ENCODE measurements at places on chromosomes 3 and 15.

DNA sequence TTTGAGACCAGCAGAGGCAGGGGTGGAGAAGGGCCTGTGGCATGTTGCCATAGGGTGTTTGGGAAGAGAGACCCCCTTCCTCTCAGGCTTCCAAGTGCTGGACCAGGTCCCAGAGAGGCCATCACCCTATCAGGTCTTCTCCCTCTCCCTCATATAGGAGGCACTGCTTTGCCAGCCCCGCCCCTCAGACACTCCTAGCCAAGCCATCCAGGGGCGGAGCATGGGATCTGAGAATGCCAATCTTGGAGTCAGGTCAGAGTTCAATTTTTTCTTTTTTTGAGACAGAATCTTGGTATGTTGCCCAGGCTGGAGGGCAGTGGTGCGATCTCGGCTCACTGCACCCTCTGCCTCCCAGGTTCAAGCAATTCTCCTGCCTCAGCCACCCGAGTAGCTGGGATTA, 32.7 kb downstream of the CRABP1 start:
- no peak for DNase-seq

DNA sequence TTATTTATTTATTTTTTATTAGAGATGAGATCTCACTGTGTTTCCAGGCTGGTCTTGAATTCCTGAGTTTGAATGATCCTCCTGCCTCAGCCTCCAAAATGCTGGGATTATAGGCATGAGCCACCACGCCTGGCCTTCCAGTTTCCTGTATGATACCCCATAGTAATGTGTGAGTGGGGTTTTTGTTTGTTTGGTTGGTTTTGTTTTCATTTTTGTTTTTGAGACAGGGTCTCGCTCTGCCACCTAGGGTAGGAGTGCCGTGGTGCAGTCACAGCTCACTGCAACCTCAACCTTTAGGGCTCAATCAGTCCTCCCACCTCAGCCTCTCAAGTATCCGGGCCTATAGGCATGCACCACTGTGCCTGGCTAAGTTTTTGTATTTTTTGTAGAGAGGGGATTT, 30.9 kb downstream of the GOLM2 start:
- DNase-seq, result no peak

DNA sequence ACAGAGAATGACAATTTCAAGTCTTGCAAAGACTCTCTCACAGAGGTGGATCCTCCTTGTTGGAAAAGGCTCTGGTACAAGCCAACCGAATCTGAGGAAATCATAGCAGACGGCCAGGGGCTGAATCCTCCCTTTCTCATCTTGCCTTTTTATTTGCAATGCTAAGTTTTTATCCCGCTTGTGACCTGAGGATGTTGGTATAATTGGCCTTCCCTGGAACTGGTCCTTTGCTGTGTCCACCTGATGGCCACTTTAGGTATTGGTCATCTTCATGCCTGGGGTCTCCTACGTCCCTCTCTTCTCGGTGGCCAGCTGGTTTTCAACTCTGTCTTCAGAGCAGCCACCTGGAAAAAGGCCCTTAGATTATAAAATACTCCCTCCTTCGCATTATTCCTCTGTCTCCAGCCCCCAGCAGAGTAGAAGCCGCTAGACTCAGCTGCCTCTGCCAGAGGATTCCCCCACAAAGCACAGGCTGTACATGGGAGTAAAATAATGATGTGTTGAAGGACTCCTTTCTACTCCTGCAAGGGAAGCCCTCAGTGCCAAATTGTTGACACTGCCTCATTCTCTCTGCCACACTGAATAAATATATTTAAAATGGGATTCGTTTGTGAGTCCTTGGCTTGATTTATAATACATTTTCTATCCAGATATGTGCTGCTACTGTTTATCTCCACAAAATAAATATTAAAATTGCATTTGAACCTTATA, 208.9 kb upstream of the CFAP20DC start:
- DNase-seq, result no peak

DNA sequence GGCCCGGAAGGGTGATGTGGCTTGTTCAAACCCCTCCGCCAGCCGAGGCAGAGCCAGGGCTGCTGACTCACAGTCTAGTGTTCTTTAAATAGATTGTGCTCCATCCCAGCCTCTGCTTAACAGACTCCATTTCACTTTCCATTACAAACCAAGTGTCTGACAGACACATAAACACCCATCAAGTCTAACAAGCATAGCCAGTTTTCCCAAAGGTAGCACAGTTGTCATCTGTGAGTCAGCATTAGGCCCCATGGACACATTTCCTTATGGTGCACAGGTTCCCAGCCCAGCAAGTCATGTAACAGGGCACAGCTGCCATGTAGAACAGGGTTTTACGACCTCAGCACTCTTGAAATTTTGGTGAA, 109.9 kb upstream of the RAP2B start:
- peak; percentile 87 for DNase-seq

DNA sequence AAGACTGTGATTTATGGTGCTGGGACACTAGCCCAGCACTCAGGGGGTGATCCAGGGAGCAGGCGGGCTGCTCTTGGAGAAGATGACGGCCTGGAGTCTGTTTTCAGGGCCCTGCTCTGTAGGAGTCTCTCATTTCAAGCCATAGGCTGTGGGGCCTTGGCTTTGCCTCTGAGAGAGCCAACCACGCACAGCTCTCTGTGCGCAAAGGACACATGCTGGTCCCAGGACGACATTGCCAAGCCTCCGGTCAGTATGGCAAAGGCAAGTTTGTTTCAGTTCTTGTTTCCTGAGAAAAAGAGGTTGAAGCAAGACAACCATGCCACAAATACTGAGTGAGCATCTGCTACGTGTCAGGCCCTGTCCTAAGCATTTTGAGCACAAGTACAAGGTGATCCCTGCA, 197.1 kb downstream of the EPHB1 start:
- DNase-seq, result no peak

DNA sequence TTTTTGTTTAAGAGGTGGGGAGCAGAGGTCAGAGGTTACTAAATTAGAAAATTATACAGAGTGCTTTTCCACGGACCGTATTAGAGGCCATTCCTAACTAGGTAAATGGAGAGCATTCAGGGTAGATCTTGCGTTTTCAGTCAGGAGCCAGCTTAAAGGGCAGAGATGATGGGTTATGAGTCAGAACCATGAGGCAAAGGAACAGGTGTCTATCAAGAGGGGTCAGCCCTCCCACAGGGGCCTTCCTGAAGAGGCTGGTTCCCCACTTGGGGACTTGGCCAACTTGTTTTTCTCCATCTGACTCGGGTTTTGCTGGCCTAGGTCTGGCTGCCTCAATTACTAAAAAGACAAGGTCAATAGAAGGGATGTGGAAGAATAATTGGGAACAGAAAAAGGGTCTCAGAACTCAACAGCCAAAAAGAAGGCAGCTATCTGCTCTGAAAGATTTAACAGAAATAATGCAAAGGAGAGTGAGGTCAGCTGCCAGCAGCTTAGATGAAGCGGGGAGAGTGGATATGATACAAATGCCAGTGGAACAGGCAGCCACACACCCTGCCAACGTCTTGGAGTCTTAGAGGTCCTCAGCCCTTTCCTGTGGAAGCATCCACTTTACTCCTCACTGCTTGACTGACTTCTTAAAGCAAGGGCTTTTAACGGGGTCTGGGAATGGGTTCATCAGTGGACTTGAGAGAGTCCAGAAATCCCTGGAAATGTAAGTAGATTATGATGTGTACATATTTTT, 17.6 kb downstream of the MTMR14 start:
- no peak for DNase-seq

- DNase-seq, result no peak
Measured at GRCh38 chr3:117633207-117633606, 923.6 kb downstream of the TUSC7 start.

DNA sequence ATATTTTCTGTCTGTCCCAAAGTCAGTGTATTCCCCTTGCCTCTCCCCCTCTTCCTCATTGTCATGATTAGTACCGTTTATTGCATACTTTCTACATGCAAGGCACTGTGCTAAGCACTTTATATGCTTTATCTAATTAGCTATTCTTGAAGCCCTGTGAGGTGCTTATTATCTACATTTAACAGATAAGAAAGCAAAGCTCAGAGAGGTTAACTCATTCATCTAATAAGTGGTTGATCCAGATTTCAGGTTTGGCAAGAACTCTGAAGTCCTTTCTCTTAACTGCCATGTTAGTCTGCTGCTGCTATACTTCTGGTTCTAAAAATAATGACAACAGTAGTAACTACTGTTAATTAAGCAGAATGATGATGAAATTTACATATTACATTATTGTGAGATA, 13.5 kb downstream of the IQGAP1 start:
- DNase-seq, result peak; percentile 33

GRCh38 chr15:68431037-68431791, 749 bp downstream of the ITGA11 start:
- no peak for DNase-seq

- peak; percentile 8 for DNase-seq
Measured at GRCh38 chr3:4417449-4417848, 49.6 kb downstream of the SUMF1 start.

DNA sequence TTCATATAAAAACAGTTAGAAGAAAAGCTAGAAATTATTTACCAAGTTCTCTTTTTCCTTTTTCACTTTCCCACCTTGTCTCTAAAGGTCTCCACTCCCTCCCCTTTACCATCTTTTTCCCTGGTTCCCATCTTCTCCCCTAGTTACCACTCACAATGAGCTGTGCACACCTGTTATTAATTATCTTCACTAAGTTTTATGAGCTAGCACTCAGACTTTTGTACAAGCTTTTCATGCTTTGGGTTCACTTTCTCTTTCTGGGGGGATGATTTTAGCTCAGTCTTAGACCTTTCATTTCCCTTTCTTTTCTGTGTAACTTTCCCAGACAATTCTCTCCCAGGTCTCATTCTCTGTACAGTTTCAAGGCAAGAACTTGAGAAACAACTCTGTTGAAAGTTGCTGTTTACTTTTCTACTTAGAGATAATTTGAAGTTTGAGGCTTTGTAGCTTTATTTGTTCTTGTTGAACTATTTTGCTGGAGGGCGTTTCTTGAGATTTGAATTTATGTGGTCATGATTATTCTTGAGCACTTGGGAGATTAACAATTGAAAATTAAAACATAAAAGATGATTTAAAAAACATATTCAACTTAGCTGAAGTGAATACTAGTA, 24.0 kb upstream of the AADAC start:
- no peak for DNase-seq

DNA sequence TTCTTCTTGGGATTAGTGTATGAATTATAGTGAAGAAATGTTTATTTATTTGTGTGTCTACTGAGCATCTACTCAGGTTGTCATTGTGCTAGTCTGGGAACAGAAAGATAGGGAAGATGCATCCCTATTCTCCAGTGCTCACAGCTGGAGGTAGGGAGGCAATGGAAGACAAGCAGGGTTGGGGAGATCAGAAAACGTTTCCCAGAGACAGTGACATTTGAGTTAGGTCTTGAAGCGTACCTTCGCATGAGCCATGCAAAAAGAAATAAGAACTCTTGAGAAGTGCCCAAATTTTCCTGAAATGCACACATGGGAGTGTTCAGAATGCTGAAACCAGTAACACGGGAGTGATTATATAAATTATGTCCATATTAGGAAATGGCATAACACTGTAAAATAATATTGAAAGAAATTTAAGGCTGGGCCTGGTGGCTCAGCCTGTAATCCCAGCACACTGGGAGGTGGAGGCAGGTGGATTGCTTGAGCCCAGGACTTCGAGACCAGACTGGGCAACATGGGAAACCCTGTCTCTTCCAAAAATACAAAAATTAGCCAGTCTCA, 5.3 kb upstream of the CEMIP start:
- no peak for DNase-seq

GRCh38 chr15:65323071-65323511, 18.6 kb downstream of the RNU5B-1 start:
- peak; percentile 72 for DNase-seq

DNA sequence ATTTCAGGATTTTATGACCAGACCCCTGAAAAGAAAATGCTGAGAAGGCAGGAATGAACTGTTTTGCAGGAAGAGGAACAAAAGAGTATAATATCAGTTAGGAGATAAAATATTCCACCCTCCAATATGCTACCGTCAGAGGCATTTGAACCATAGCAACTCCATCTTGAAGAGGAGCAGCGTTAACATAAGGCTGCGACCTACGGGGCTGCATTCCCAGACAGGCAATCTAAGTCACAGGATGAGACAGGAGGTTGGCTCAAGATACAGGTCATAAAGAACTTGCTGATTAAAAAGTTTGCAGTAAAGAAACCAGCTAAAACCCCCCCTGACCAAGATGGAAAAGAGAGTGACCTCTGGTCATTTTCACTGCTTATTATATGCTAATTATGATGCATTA, 22.9 kb downstream of the CCDC39 start:
- DNase-seq, result no peak

- no peak for DNase-seq
Measured at GRCh38 chr3:174253196-174253823, 605.8 kb upstream of the NAALADL2 start.

GRCh38 chr15:39099524-39099923, 481.4 kb upstream of the THBS1 start:
- DNase-seq, result peak; percentile 59

- DNase-seq, result no peak
Measured at GRCh38 chr15:86879250-86880229, 799.9 kb downstream of the AGBL1 start.

DNA sequence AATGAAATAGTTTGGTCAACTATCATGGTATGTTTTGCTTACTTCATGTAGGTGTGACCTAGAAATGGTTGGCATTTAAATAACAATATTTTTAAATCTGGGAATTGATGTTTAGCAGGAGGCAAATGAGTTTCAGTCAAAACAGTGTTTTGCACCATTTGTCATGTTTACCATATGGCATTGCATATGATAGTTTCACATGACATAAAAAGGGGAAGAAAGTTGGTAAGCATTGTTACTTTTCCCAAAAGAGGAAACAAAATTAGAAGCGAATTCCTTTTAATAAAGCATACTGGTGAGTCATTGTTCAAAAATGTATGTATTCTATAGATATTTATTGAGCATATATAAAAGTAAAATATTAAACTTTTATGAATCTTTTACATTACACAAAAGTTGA, 2.3 kb downstream of the RNF13 start:
- DNase-seq, result no peak

DNA sequence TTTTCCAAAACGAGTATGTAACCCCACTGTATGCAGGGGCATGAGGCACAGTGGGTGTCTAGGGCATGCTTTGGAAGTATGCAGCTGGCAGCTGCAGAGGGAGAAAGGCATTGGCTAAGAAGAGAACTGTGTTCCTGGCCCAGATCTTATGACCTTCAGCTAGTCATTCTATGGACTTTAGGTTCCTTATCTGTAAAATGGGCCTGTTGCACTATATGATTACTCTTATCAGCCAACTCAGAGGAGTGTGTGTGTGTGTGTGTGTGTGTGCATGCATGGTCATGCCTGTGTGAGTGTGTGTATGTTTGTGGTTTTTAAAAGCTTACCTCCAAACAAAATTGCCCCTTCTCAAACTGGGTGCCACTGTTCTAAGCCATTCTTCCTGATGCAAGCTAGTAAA, 27.4 kb upstream of the CHST2 start:
- DNase-seq, result no peak

- no peak for DNase-seq
Measured at GRCh38 chr15:81809543-81809942, 236.3 kb downstream of the MEX3B start.

All from amniotic epithelial cell (primary cell).